NCI-H1092 (cell line): ENCODE measurements at places on chromosomes 4 and X.

DNA sequence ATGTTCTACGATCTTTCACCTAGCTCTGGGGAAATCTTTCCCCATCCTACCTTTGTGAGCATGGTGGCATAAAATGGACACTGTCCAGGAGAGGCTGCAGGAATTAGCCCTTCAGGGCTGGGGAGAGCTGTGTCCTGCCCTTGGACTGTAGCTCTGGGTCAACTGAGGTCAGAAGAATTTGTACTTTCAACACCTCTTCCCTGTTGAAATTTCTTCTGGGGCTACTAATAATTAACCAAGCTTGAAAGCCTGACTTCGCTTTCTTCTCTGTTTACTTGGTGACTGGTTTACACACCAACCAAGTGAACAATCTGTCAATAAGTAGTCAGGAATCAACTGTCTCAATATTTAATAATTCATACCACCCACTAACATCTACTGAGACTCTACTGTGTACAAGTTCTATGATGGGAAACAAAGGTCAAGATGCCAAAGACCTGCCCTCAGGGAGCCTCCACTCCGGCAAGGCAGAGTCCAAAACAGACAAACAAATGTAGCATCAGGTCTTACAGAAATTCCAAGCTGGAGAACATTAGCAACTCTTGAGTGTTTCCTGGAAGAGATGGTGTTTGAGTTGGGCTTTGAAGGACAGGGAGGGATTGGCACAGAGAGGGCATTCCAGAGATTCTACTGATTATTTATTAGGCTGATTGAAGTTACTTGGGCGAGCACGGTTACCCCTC lies 113.1 kb downstream of the ENPP6 start:
- DNase-seq = no peak

DNA sequence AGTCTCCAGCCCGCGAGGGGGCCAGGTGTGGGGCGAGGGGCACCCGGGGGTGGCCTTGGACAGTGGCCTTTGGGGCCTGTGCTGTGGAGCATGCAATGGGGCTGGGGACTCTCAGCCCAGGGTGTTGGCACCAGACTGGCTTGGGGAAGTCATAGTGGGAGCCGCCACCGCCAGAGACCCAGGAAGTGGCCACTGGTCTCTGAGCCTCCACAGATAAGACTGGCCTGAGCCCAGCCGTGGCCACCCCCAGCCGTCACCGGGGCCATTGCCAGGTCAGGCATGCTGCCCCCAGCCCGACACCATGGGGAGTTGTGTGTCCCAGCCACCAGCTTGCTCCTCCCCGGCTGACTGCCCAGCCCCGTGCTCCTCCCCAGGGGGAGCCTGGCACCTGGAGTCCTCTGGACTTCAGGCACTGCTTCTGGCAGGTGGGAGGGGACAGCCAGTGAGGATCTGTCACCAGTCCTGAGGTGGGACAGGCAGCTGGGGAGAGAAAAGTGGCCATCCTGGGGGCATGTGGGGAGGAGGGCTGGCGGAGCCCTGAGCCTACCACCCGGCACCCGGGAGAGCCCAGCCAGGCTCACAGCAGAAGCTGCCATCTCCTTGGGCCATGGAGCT lies 32.5 kb downstream of the TACC3 start:
- no peak for DNase-seq

DNA sequence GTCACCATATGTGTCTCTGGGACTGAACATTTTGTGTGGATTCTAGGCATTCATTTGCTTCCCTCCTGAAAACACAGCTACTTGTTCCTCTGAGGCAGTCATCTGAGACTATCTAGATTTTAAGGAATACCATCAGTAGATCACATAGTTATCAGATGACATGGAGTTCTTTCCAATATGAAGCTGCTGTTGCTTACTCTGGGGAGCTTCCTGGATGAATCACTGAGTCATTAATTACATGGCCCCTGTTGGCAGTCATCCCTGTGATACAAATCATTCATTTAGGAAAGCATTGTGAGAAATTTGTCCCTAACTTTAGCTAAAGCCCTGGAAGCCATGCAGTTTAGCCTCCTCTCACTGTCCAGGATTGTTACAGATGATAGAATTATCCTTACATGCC lies 98.2 kb upstream of the ARSJ start:
- no peak for DNase-seq

DNA sequence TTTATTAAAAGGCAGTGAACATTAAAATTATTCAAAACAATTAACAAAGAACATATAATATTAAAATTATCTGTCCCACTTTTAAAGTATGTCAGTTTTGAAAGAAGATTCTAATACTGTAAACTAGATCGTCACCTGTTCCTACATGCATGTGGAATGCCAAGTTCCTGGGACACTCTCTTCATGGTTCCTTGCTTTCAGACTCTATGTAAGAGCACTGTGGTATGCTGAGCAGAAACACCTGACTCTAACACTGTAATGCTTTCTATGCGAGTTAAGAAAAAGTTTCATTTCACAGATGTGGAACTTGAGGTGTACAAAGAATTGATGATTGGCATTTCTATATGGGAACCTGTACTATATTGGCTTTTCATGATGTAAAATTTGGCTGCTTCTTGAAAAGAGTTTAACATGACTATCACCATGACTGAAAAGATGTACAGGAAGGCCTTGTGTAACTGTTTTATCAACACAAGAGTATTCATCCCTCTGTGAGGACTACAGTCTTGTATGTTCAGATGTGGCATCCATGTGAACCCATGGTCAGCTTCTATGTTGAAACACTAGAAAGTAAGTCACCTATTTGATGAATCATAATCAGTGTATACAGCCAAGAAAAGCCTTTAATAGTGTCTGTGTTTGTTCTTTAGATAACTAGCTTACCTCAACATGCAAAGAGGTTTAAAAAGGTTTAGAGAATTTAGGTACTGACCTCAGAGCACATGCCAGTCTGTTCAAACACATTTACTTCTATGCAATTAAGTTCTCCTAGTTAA lies 354.5 kb downstream of the ARHGAP24 start:
- no peak for DNase-seq
